ENCODE measurements at places on chromosomes 12 and 14.

GRCh38 chr12:25670076-25671055, 117.3 kb upstream of the LMNTD1 start:
- no peak for DNase-seq

DNA sequence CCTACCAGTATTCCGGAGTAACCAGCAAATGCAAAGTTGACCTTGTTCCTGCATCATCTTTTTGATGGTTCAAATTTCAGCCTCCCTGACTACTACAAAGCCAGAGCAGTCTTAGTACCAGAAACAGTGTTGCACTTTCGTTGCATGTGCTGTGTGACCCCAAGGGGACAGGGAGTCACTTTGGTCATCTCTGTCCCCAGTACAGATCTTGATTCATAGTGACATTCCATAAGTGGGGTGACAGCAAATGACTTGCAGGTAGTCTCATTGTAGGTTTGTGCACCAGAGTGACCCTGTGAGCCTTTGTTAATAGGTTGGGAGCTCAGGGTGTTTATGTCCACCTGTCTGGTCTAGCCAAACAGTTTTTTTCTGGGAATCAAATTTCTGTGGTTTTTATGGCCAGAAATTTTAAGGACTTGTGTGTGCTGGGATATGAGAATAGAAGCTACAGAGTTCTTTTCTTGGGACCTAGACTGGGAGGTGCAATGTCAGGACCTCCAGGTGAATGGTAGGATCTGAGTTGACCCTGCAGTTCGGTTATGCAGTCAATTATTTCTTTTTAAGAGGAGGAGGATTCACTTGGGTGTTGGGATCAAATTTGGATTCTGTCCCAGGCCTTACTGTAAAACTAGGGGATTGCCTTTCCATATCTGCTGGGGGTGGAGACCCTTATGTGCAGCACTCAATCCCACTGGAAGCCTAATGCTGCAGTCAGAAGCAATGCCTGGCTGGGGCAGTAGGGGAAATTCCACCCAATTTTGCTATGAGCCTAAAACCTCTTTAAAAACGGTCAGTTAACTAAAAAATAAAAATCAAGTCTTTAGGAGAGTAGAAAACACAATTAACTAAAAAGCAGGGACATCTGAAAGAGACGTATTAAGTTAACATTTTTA, 10.1 kb downstream of the EIF5 start:
- no peak for DNase-seq

GRCh38 chr12:58916921-58917511, 3.3 kb downstream of the LRIG3 start:
- DNase-seq: no peak

DNA sequence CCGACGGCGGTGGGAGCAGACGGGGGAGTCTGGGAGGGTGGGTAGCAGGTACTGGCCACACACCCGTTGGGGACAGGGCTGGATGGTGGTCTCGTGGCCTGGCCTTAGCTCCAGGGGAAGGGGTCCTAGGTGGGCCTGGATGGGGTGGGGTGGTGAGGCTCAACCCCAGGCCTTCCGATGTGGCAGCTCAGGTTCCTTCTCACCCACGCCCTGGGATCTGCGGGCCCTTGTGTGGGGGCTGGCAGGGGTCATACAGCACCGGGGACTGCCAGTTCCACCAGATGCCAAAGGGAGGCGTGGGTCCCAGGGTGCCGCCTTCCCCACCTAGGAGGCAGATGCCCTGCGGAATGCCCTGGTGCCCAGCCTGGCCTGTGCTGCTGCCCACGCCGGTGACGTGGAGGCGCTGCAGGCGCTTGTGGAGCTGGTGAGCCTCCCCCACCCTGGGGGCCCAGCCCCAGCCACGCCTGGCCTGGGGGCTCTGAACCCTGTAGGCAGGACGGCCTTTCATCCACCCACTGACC, 21.0 kb downstream of the ASPG start:
- no peak for DNase-seq

DNA sequence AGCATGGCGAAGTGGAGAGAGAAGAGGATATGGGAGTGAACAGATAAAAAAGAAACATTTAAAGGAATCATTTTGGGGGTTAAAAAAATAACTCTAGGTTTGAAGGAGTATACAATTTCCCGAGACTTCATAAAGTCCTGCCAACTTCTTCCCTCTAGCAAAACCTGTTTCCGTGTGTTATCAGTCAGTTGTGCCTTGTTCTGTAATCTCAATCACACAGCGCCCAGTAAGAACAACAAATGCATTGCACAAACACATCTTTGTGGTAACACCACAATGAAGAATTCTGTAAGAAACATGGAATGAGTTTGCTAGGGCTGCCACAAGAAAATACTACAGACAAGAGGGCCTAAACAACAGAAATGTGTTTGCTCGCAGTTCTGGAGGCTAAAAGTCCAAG, 144.7 kb upstream of the FUT8 start:
- DNase-seq: no peak

DNA sequence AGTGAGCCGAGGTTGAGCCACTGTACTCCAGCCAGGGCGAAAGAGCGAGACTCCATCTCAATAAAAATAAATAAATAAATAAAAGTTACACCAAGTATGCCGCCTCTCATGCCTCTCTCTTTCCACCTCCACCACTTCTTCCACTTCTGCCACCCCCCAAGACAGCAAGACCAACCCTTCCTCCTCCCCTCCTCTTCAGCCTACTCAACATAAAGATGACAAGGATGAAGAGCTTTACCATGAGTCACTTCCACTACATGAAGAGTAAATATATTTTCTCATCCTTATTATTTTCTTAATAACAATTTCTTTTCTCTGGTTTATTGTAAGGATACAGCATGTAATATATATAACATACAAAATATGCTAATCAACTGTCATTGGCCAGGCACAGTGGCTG, 3.6 kb upstream of the TMED2 start:
- DNase-seq: no peak

- DNase-seq: no peak
Measured at GRCh38 chr12:124160097-124160756, 134.7 kb upstream of the RFLNA start.

DNA sequence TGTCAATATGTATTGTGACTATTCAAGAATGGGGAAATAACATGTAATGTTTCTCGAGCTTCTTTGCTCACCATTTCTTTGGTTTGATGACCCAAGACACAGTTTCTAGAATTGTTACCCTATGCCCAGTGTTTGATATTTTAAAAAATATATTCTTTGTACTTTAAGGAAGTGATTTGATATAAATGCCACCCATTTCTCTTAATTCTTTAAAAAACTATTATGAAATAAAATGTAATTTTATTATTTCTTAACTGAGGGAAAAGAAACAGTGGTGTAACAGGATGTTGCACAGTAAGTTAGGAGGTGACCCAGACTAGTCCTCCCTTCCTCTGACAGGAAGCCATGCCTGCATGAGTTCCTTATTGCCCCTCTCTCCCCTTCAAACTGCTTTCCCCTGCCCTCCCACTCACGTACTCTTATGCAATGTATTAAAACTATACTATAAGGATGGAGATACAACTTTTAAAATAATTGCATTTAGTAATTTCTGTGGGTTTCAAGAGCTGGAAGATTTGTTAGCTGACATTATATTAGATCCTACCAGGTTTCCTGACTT, 279.4 kb downstream of the TMTC2 start:
- DNase-seq: no peak

GRCh38 chr12:20946732-20947131, 136.2 kb downstream of the SLCO1B3 start:
- no peak for DNase-seq

- DNase-seq: no peak
Measured at GRCh38 chr12:54588110-54588889, at the start of gene PPP1R1A. Gene PPP1R1A (minus strand): TSS chr12:54588659. CDS start chr12:54588488, 171 bp downstream.

- DNase-seq: no peak
Measured at GRCh38 chr12:112577473-112578329, 159.0 kb downstream of the PTPN11 start.
